ENCODE measurements at places on chromosomes 13 and 19.

DNA sequence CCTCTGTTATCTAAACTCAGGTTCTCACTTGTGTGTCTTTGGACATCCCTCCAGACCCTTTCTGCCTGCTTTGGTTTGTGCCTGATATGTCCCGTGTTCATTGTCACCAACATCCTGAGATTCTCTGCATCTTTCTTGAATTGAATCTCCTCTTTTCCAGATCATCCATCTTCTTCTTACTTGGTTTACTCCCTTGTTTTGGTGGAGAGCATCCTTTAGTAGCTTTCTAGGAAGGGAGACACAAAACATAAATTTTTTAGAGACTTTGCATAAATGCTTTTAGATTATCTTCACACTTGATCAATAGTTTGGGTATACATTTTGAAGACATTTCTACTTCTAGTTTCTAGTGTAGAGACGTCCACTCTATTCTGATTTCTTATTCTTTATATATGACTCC is 61.7 kb downstream of the TDRD12 start:
- DNase-seq: peak; percentile 33

GRCh38 chr13:95676105-95676761 is 706 bp upstream of the DNAJC3 start:
- DNase-seq: peak; percentile 61

- no peak for DNase-seq
Observed at GRCh38 chr19:3068071-3068470, 5.8 kb upstream of the TLE5 start.

GRCh38 chr13:21901811-21902708 is 231.2 kb downstream of the FGF9 start:
- DNase-seq: no peak

DNA sequence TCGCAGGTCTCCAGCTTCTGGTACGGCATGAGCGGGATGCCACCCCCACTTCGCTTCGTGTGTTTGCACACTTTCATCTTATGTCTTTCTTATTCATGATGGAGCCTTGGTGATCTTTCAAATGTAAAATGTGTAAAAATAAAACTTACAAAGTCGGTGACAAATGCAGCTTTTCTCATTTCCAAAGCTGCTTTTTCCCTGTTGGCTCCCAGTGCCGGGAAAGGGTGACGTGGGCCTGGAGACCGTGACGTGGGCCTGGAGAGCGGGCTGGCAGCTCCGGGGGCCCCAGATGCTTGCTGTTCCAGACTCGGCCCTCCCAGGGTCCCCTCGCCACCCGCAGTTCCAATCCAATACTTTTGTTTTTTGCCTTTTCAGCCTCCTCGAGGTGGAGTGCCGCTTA is 101.4 kb downstream of the KDM4B start:
- no peak for DNase-seq

- no peak for DNase-seq
Observed at GRCh38 chr13:27790523-27790922, 1.8 kb upstream of the GSX1 start.

GRCh38 chr13:112873851-112874750 is 94.9 kb upstream of the MCF2L start:
- DNase-seq: peak; percentile 90

DNA sequence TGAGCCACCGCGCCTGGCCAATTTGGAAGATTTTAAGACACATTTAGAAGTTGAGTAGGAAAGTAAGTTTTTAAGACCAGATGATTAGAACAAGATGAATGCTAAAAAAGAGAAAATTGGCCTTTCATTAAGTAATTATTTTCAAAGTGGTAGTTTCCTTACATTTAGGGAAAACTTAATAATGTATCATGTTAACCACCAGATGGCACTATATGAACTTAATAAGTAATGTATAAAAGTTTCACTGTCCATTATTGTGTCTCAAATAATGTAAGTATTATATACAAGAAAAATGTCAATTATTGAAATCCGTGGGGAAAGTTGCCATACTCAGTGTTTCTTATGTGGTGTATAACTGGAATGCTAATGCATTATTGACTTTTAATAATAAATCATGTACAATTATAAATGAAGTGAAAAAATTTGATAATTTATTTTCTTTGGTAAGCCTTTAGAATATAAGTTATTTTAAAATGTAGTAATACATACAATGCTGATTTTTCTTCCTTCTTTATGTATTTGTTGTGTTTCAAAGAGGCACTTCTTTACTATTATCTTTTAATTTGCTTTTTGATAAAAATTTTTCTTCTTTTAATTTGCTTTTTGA is 29.2 kb downstream of the COG6 start:
- peak; percentile 88 for DNase-seq

DNA sequence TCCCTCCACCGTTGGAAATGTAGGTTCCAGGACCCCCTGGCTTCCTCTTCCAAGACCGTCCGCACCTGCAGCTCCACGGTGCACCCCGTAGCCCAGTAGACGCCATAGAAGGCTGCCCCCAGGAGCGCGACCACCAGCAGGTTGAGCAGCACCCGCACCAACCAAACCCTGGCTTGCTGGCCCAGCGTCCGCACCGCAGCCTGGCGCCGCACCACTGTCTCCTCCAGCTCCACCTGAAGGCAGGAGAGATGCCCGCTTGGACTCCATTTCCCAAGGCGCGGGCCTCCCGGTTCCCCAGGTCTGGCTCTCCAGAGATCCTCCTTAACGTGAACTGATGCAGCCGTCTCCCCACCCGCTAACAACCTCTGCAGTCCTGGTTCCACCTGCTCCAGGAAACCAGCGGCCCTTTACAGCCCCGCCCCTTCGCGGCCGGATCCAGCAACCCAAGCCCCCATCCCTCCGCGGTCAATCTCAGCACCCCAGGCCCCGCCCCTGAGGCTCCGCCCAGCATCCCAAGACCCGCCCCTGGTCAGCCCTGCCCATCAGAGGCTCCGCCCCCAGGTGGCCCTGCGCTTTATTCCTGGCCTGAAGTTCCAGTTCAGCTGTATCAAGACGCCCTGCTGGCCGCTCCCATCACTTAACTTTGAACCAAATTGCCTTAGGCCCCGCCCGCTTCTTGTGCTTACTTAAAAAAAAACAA is 5.0 kb upstream of the LENG1 start:
- DNase-seq: no peak

All from Karpas-422 (cell line).